ENCODE measurements at places on chromosomes 1 and 21.

DNA sequence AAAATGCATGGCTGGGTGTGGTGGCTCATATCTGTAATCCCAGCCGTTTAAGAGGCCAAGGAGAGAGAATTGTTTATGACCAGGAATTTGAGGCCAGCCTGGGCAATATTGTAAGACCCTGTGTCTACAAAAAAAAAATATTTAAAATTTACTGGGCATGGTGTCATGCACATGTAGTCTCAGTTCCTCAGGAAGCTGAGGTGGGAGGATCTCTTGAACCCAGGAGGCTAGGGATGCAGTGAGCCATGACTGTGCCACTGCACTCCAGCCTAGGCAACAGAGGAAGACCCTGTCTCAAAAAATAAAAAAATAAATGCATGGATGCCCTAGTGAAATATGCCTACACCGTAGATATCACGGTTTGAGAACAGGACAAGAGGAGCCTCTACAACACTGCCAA lies 1331.2 kb upstream of the B3GALT2 start:
- no peak for DNase-seq

DNA sequence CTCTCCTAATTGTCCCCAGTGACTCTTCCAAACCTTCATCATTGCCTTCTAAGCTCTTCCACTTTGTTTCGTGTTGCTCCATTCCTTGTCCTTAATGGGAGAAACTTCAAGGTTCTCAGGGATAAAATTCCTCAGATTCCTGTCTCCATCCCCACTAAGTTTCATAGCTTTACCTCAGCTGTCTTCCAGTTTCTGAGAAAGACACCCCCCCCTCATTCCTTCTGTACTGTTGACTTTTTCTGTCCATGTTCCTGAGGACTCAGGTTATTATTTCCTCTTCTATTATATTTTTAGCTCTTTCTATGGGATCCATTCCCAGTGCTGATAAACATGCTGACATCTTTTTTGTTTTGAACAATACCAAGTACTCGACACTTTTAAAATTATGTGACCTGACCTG lies 215.3 kb upstream of the PTGFR start:
- no peak for DNase-seq

DNA sequence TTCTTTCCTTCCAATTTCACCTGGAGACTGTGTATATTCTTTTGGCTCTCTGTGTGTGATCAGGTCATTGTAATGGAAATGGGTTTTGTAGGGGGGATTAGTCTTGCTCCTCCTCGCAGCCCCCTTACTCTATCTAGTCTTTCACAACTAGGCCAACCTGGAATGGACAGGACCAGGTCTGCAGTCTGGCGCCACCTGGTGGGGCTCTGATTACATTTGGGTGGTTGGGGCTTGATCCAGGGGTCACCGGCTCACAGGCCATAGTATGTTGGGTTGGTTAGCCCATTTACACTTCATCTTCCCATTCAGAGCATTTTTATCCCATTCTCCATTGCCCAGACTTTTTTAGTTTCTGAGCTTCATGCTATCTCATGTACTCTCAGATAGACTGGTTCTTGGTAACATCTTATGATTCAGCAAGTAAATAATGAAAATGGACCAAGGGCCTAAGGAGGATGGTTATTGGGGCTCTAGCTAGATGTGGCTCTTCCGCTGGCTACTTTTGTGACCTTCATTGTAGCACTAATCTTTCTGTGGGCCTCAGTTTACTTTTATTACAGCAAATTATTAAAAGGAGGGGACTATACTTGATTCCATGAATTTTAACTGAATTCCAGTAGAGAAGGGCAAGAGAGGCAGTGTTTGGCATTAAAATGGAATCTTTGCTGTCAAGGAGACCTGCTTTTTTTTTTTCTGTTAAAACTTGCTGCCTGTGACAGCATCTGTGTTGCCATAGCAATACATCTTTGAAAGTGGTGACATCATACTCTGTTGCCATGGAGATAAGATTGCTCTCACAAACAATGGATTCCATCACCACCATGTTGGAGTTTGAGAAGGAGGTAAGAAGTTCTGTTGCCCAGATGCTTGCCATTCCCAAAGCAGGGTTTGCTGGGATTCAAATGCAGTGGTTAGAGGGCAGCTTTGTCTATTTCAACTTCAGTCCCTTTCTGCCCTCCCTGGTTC lies 150.1 kb downstream of the PLXNA2 start:
- DNase-seq: no peak

- DNase-seq: peak; percentile 76
Observed at GRCh38 chr1:244952940-244953339, 88.6 kb upstream of the HNRNPU start.

GRCh38 chr21:37208056-37208721 lies 58.9 kb downstream of the VPS26C start:
- DNase-seq: peak; percentile 60

GRCh38 chr1:152036267-152037216 lies at the start of gene S100A11:
TSS of gene S100A11 (minus strand) at chr1:152037004. CDS start at chr1:152036915, 89 bp downstream.
- peak; percentile 75 for DNase-seq

DNA sequence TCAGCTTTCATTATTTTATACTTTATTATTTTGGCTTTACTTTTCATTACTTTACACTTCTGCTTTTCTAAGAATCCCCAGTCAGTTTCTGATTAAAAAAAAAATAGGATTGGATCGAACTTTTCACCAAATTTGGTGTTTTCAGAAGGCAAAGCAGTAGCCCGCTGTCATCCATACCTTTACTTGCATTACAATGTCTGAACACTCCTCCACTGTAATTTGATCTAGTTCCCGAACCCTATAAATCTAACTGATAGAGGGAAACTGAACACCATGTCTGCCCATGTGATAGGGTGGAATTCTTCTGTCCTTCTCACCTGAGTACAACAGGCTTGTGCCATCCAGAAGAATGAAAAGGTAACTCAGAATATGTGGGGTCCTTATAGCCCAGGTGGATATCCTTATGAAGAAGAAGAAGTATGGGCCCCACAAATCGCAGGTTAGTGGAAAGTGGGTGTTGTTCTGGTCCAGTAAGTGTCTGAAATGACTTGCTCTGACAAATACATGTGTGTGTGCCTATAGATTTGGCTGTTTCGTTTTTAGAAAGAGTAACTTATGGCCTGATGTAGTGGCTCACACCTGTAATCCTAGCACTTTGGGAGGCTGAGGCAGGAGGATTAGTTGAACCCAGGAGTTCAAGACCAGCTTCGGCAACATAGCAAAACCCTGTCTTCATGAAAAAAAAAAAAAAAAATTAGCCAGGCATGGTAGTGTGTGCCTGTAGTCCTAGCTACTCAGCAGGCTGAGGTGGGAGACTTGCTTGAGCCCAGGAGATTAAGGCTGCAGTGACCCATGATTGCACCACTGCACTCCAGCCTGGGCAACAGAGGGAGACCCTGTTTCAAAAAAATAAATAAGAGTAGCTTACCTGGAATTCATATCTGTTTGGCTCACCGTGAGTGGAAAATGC lies 26.6 kb upstream of the CDC14A start:
- DNase-seq: no peak

DNA sequence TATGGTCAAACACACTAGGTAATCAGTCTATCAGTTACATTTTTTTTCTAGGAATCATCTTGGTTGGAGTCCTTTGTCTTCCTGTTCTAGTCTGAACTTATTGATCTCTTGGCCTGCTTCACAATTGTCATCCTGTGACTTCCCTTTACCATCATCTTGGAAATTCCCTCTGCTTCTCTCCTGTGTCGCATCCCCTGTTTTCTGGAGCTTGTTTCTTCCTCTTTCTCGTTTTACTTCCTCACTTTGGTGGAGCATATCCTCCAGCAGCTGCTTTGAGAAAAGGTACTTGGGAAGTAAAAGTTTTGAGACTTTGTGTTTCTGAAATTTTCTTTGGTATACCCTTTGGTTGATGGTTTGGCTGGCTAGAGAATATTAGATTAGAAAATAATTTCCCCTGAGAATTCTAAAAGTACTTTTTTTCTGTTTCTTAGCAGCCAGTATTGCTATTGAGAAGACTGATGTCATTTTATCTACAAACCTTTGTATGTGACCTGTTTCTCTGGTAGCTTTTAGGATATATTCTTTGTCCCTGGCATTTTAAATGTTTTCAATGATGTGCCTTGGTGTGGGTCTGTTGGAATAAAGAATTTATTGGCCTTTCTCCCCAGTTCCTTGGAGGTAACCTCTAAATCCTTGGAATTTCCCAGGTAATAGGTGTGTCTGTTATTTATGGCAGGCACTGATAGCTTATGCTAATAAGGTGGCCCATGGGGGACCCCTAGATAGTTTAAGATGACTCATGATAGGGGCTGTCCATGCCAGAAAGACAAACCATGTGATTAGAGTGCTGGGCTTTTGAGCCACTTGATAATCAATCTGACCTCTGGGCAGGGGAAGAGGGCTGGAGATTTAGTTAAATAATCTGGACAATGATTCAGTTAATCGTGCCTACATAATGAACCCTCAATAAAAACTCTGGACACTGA lies 6.1 kb upstream of the MYCL start:
- no peak for DNase-seq

DNA sequence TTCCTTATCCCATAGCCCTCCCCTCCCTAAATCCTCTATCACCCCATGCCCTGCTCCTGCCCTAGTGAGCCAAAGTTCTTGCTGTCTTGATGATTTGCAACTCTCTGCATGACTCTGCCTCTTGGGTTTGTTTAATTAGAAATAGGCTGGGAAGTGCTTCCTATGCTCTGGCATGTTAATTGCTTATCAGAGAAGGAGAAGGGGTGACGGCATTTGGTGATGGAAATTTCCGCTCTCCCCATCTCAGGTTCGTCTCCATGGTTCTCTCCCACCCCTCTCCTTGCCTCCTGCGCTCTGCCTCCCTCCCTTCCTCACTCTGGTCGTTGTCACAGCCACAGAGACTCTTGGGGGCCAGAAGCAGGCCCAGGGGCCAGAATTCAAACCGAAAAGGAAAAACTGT lies 68.9 kb downstream of the LRRN2 start:
- no peak for DNase-seq

DNA sequence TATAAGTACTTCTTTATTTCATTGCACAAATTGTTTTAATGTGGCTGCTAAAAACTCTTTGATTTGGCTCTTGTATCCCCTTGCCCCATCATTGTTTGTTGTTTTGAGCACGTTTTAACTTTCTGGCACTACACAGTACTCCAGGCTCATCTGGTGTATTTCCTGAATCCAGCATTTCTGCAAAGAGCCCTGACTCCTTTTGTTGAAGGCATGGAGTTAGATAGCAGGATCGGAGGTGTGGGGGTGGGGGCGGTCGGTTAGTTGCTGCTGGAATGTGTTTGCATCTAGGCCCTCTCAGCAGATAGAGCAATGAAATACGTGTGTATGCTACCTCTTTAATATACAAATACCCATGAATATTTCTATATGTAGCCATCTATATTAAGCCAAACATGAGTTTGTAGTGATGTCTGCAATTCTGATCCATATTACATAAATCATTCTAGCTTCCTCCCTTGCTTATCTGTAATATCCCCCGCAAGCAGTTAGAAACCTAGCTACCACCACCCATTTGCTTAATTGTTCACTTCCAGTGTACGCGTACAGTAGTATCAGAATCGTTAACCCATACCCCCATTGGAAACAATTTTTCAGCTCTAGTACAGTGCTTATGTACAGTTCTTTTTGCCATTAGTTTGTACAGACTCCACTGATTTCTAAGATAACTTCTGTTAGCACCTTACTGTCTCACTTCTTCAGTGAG lies 106.0 kb downstream of the NOS1AP start:
- no peak for DNase-seq

DNA sequence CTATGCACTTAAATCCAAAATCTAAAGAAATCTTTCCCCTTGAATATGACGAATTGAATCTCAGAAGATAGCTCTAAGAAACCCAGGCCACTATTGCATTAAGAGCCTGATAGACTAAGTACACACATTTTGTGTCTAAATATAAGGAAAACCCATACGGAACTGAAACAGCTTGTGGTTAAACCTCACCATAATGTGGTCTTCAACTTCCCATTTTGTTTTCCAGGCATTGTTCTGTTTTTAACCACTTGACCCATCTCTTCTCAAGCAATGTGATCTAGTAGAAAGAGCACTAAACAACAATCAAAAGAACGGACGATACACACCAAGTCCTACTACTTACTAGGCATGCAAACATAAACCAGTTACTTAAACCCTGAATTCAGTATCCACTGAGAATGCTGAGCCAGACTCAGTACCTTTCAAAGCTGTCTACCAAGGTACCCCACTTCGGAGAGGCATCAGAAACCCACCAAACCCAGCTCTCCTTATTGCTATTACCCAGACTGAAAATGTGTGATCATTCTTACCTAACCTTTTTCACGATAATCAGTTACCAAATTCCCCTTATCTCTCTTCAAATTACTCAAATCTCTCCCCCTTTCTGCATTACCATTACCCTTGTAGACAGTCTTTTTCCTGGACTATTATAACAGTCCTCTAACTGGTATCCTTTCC lies 12.8 kb downstream of the OTUD7B start:
- peak; percentile 74 for DNase-seq

- DNase-seq: no peak
Observed at GRCh38 chr1:205670611-205671430, 9.5 kb downstream of the SLC45A3 start.

- no peak for DNase-seq
Observed at GRCh38 chr1:54028306-54029251, 10.6 kb upstream of the LDLRAD1 start.

DNA sequence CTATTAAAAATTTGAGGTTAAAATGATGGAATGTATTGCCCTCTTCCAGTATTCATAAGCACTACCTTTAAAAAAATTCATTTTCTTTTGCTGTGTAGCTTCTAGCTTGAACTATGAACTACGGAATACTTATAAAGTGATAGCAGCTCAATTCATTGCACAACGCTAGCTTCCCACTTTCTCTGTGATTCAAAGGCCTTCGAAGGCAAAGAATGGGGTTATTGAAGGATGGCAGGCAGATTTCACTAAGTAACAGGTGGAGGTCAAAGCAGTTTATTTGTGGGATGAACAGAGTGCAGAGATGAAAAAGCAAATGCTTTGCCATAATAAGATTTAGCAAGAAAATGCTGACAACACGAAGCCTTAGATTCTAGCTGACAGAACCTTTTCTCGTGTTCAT lies 290.6 kb downstream of the NFIA start:
- no peak for DNase-seq

DNA sequence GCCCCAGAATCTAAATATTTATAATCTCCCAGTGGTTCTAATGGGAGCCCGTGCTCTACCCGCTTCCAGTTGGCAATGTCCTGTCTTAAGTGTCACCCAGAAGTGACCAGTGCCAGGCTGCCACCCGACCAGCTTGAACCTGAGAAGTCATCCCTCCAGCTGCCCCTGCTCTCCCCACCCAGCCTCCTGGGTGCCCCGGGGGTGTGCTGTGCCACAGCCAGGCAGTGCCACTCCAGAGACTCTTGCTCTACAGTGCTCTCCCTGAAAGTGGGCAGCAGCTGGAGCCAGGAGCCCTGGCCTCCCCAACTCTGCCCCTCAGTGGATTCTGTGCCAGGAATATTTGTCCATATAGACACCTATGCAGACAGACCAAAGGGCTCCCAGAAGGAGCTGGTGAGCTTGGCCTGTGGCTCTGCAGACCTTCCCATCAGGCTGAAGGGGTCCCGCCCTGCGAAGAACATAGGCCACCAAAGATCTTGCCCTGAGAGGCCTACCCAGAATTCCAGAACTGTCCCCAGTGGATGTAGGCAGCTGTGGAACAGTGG lies 9.0 kb upstream of the EPS8L3 start:
- DNase-seq: no peak
